ENCODE measurements at places on chromosomes 6 and 20. TPM values are rescaled to one million over a fixed set of nuclear protein-coding genes. Genes with fewer than 3 reads are reported as not detected.

The DYNLT2 gene
- 0.66 TPM for total RNA-seq

The SLC2A10 gene
- total RNA-seq, result 2.8 TPM

The KIFC1 gene
- 0.49 TPM for total RNA-seq

The SLC39A7 gene
- 50.5 TPM for total RNA-seq

The ID4 gene
- total RNA-seq, result 3.0 TPM

The IRAK1BP1 gene
- 4.7 TPM for total RNA-seq

The TREML4 gene
- not detected for total RNA-seq

GRCh38 chr20:62580733-62581132 is 61.6 kb upstream of the SLCO4A1 start:
- peaks cover 86% of the 10 kb centered on the region for H3K27me3 ChIP-seq
- peaks cover 15% of the 10 kb centered on the region for H3K4me1 ChIP-seq
- DNase-seq, result no peak
- H3K27ac ChIP-seq, result no peak overlapping the region
- H3K4me3 ChIP-seq, result no peak overlapping the region

DNA sequence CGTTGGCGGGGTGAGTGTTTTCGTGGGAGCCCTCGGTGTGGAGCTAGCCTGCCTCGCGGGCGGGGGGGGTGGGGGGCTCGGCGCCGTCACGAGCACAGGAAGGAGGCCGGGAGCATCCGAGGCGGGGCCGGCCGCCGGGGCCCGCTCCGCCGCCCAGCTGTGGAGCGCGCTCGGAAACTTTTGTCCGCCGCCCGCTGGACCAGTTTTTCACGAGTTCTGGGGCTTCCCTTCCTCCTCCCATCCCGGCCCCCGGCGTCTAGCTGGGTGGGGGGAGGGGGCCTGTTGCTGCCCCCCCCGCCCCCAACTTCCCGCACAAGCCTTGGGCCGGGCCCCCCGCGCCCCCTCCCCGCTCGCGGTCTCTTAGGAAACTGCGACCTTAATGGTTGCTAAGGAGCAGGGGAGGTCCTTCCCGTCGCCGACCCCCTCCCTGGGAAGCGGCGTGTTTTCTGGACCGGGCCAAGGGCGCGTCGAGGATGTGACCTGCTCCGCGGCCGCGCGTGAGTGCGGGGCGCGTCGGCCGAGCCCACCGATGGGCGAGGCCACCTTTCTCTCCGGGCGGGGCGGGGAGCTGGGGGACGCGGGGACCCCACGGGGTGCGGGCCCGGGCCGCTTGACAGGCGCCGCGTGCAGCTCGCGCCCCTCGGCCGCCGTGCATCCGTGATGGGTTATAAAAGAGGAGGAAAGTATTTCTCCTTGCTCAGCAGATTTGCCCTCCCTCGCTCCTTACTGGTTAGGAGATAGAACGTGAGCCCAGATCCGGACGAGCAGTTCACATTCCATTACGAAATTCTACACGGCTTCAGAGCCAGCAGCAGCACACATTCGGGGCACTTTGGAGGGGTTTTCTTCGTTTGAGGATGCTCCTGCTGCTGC is 1.4 kb downstream of the RREB1 start:
- peak overlapping the region; percentile 97 for H3K27ac ChIP-seq
- no peaks in the 10 kb centered on the region for H3K36me3 ChIP-seq
- peak overlapping the region; percentile 93 for H3K4me3 ChIP-seq
- H3K4me1 ChIP-seq, result peaks cover 76% of the 10 kb centered on the region
- peak; percentile 53 for DNase-seq

- no peak overlapping the region for H3K27ac ChIP-seq
- no peak overlapping the region for H3K4me3 ChIP-seq
- no peaks in the 10 kb centered on the region for H3K36me3 ChIP-seq
- peaks cover 6% of the 10 kb centered on the region for H3K27me3 ChIP-seq
- H3K4me1 ChIP-seq, result no peaks in the 10 kb centered on the region
These were observed 87.3 kb downstream of the PKHD1 start for GRCh38 chr6:52000064-52000463.

DNA sequence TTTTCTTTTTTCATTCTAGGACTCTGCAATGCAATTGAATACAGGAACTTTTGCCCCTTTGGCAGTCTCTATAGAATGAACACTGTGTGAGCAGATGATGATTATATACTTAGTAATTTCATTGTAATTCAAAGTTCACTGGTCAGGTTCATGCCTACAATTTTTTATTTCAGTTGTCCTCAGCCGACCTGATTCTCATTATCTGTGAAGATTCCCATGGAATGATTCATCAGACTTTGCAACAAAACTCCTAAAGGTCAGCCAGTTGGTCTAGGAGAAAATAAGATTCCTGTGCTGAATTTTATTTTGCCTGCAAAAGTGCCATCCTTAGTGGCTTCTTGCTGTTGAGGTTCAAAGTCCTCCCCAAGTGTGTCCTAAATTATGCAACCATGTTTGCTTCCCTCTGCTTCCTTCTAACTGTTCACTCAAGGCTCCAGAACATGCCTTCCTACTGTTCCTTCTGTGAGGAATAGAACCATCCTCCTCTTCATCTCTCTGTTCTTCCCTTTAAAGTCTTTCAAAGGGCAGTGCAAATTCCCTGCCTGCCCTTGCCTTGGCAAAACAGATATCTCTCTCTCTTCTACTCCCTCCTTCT is 194.2 kb upstream of the CNR1 start:
- H3K4me3 ChIP-seq, result no peak overlapping the region
- no peak for DNase-seq
- no peaks in the 10 kb centered on the region for H3K36me3 ChIP-seq
- H3K4me1 ChIP-seq, result no peaks in the 10 kb centered on the region
- no peak overlapping the region for H3K27ac ChIP-seq
- no peaks in the 10 kb centered on the region for H3K27me3 ChIP-seq

GRCh38 chr20:38200646-38201045 is 35.6 kb upstream of the TGM2 start:
- no peak overlapping the region for H3K4me3 ChIP-seq
- H3K27me3 ChIP-seq, result no peaks in the 10 kb centered on the region
- no peaks in the 10 kb centered on the region for H3K36me3 ChIP-seq

- no peak overlapping the region for H3K4me3 ChIP-seq
- H3K36me3 ChIP-seq, result no peaks in the 10 kb centered on the region
- H3K27ac ChIP-seq, result no peak overlapping the region
- H3K4me1 ChIP-seq, result no peaks in the 10 kb centered on the region
- no peaks in the 10 kb centered on the region for H3K27me3 ChIP-seq
- no peak for DNase-seq
These were observed 149.4 kb upstream of the NOX3 start for GRCh38 chr6:155604991-155605390.

GRCh38 chr6:149990661-149991471 is 27.1 kb downstream of the ULBP1 start:
- peaks cover 100% of the 10 kb centered on the region for H3K27me3 ChIP-seq
- DNase-seq, result no peak

- peaks cover 68% of the 10 kb centered on the region for H3K4me1 ChIP-seq
- peak overlapping the region; percentile 73 for H3K4me3 ChIP-seq
- no peaks in the 10 kb centered on the region for H3K27me3 ChIP-seq
- DNase-seq, result peak; percentile 74
- H3K27ac ChIP-seq, result peak overlapping the region; percentile 90
These were observed 240.9 kb downstream of the PHACTR1 start for GRCh38 chr6:12957321-12958051.

DNA sequence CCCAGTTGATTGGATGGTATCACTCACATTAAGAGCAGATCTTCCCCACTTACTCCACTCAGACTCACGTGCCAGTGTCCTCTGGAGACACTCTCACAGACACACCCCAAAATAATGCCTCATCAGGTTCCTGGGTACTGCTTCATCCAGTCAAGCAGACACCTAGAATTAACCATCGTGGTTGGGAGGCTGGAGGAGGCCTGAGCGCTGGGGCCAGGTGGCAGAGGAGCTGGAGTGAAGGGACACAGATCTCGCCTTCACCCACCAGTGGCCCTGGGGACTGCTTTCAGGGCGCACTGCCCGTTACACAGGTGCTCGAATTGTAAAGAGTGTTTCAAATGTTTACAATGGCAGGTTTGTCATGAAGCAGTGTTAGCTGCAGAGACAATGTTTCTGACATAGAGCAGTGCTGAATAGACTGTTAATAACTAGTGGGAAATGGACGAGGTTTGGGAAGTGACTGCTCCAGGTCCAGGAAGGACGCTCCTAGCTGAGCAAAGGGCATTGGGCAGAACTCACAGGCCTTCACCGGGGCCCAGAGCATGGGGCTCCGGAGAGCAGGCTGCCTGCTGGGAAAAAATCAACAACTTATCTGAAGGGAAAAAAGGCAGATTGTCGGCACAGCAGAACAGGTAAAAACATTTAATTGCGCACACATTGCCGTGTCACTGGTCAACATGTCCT is 38.4 kb downstream of the TMEM242 start:
- no peaks in the 10 kb centered on the region for H3K27me3 ChIP-seq
- peaks cover 6% of the 10 kb centered on the region for H3K4me1 ChIP-seq
- H3K27ac ChIP-seq, result no peak overlapping the region
- H3K4me3 ChIP-seq, result no peak overlapping the region
- DNase-seq, result no peak

DNA sequence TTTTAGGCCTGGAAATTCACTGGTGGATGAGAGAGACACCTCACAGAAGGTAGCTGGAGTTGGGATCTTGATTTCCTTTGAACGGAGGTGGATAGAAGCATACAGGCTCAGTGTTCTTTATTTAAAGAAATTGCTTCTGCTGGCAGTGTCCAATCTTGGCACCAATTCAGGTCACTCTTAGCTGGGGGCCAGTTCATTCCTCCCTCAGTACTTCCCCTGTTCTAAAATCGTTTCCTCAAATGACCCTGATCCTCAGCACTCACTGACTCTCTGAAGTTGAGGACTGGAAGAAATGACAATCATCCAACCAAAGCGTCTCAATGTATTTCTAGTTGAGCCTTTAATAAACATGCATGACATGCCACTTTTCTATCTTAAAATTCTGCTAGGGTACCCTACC is 472.5 kb upstream of the BTBD3 start:
- H3K27ac ChIP-seq, result no peak overlapping the region
- H3K4me3 ChIP-seq, result no peak overlapping the region
- no peaks in the 10 kb centered on the region for H3K27me3 ChIP-seq
- no peaks in the 10 kb centered on the region for H3K36me3 ChIP-seq
- H3K4me1 ChIP-seq, result peaks cover 5% of the 10 kb centered on the region
- DNase-seq, result no peak

GRCh38 chr6:87944541-87944954 is 103.1 kb upstream of the SPACA1 start:
- H3K27me3 ChIP-seq, result no peaks in the 10 kb centered on the region
- DNase-seq, result peak; percentile 77
- H3K36me3 ChIP-seq, result no peaks in the 10 kb centered on the region
- no peak overlapping the region for H3K4me3 ChIP-seq

DNA sequence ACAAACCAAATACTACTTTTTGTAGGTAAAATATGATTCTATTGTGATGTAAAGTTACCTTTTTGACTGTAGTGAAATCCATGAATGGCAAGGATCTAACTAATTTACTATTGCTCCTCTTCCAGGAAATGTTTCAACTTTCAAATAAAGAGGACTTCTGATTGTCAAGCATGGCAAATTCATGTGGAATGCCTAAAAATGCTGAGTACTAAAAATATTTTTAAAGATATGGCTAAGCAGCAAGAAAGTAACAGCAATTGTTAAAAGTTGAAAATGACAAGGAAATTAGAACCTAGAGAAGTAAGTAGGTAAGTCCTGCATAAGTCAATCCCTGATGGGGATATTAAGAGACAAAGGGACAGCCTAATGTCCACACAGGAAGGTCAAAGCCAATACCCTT is 126.0 kb downstream of the BACH2 start:
- H3K4me3 ChIP-seq, result no peak overlapping the region
- no peak for DNase-seq
- H3K27ac ChIP-seq, result no peak overlapping the region
- H3K27me3 ChIP-seq, result no peaks in the 10 kb centered on the region
- no peaks in the 10 kb centered on the region for H3K36me3 ChIP-seq
- H3K4me1 ChIP-seq, result peaks cover 32% of the 10 kb centered on the region

DNA sequence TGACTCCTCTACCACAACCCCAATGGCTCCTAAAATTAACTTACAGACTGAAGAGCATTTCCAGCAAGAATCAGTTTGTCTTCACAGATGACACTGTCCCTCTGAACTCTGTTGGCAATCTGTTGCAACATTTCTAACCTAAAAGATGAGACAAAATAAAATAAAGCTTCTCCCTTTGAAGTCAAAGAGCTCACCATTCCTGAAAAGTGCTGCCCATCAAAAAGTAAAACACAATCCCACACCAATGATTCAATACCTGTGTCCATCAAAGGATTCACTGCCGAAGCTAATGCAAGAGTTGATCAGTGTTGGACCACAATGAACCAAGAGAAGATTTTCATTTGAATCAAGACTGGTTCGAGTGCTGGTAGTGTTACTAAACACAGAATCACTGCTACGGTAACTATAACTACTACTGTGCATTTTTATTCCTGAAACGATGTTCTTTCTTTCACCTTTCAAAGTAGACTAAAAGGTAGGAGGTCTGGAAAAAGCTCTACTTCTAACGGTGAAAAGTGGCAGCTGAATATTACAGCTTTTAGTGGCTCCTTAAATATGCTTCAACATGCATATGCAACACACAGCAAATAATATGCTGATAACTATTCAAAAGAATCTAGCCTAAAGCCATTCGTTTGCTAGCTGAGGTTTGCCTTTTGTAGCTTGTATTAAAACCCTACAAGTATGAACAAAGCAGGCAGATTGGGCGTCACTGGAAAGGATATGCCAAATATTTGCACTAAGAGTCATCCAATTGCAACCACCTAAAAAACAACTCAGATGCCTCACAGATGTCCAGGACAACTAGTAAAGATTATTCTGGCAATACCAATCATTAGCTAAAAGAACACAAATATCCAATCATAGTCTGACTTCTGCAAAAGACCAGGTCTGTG is at the start of gene DST:
DST (minus strand) TSS at position 524 of the 896 bp plus-strand sequence.
- peak within 1 kb of the TSS; percentile 47 for H3K27ac ChIP-seq
- peaks cover 44% of the 10 kb centered on the region for H3K4me1 ChIP-seq
- H3K36me3 ChIP-seq, result peaks cover 67% of the 10 kb centered on the region
- no peak within 1 kb of the TSS for H3K4me3 ChIP-seq

GRCh38 chr20:52817981-52818380 is 154.2 kb upstream of the TSHZ2 start:
- H3K4me1 ChIP-seq, result no peaks in the 10 kb centered on the region
- no peak overlapping the region for H3K27ac ChIP-seq
- H3K36me3 ChIP-seq, result no peaks in the 10 kb centered on the region
- peaks cover 15% of the 10 kb centered on the region for H3K27me3 ChIP-seq
- no peak for DNase-seq
- no peak overlapping the region for H3K4me3 ChIP-seq

GRCh38 chr20:48945840-48946514 is 24.5 kb downstream of the ARFGEF2 start:
- H3K4me3 ChIP-seq, result no peak overlapping the region
- no peak overlapping the region for H3K27ac ChIP-seq
- peaks cover 63% of the 10 kb centered on the region for H3K4me1 ChIP-seq
- DNase-seq, result no peak

GRCh38 chr6:169933839-169934698 is 182.6 kb downstream of the ERMARD start:
- H3K4me1 ChIP-seq, result peaks cover 11% of the 10 kb centered on the region
- H3K4me3 ChIP-seq, result peak overlapping the region; percentile 33
- DNase-seq, result peak; percentile 60
- peak overlapping the region; percentile 50 for H3K27ac ChIP-seq

Measured in left ventricle myocardium inferior (tissue), 1 donor.